Stimulated activated CD4-positive, alpha-beta T cell treated with anti-CD3 and anti-CD28 coated beads, TNF-alpha, amount 100 ng/mL, for 4 hours (primary cell): ENCODE measurements at places on chromosomes 1 and 21.
A peak's percentile ranks its signal among the peaks of the same experiment; 100 is the strongest.

GRCh38 chr21:41432562-41433460 is 6.8 kb downstream of the MX1 start:
- DNase-seq = no peak

DNA sequence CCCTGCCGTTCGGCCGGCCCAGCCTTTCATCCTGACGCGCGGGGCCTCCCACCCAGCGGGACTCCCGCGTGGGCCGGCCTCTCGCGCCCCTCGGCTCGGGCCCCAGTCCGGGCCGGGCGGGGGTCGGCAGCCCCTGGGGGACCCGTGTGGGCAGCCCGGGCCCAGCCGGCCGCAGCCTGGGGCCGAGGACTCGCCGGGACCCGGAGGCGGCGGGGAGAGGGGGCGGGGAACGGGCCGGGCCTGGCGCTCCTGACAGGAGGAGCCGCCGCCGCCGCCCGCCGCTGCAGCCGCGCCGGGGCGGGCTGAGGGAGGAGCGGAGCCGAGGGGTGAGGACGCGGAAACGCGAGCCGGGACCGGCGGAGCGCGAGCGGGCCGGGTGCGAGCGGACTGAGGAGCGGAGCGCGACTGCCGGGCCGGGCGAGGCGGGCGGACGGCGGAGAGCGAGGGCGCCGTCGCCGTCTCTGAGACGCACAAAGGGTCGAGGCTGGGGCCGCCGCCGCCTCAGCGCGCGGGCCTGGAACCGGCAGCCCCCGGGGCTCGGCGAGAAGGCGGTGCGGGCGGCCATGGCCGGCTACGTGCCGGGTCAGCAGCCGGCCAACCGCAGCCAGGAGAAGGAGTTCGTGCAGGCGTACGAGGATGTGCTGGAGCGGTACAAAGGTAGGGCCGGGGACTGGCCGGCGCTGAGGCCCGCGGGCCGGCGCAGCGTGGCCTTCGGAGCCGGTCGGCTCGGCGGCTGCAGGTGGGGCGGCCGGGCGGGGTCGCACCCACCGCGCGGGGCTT is 79.1 kb downstream of the NDUFS5 start:
- DNase-seq = peak; percentile 45

DNA sequence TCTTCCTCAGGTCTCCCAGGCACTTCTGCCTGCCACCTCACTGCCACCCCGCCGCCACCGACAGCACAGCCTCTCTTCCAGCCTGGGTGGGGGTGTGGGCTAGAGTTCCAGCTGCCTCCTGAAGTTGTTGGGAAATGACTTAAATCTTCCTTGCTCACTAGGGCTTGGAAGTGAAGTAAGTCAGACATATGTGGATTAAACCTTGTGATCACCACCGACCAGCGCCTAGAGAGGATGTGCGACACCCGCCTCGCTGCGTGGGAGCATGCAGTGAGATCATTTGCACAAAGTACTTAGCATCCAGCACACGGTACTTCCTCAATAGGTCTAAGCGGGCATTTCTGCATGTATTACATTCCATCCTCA is 71.4 kb upstream of the FAM20B start:
- DNase-seq = no peak

DNA sequence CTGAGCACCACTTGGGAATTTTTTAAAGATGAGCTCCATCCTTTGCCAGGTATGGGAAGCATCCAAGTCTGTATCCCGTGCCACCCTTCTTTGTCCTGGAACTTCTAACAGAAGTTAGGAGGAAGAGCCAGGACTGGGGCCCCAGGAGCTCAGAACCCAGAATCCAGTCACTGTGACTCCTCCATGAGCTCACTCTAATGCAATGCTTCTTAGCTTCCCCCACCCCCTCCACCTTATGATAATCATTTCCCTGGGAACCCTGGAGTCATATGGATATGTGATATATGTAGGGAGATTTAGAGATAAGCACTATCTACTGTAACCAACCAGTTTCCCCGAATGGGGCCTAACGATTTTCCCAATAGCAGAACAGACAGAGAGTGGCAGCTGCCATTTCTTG is 758 bp upstream of the SPRR5 start:
- no peak for DNase-seq

- no peak for DNase-seq
Measured at GRCh38 chr21:38950435-38951094, 144.8 kb downstream of the ETS2 start.

DNA sequence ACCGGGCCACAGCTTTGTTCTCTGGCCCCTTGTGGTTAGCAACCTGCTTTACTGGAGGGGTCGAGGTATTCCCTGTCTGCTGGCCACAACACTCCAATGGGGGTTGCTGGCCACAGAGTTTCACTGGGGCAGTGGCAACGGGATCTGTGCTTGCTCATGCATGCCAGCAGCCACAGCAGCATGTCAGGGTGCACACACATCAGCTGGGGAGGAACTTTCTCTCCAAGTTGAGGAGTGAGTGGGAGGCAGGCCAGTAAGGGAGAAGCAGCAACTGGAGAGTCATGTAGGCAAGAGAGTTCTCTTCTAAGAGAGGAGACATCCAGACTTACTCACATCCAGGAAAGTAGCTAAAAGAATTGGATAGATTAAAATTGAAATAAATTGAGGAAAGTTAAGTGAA is 38.0 kb downstream of the SAMD13 start:
- no peak for DNase-seq

- DNase-seq = no peak
Measured at GRCh38 chr1:22676916-22677583, 24.0 kb downstream of the C1QB start.

GRCh38 chr1:99062192-99062591 is 57.5 kb upstream of the PLPPR5 start:
- DNase-seq = no peak

- no peak for DNase-seq
Measured at GRCh38 chr21:24023402-24023801, 1583.9 kb downstream of the MRPL39 start.

DNA sequence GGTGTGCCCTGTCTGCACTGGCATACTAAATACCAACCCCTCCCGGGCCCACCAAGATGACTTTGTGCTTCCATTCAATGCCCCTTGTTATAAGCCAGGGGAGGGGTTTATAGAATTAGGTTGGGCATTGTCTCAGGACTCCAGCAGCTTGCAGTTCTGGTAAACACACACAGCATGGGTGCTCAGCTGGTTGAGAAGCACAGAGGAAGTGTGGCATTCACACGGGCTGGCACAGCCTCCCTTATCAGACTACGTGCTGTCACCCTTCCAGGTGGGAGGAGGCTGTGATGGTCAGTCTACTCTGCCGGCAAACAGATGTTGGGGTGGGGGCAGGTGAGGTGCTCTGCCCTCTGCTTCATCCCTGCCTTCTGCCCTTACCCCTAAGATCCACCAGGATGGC is 15.0 kb upstream of the SLC6A17 start:
- no peak for DNase-seq

DNA sequence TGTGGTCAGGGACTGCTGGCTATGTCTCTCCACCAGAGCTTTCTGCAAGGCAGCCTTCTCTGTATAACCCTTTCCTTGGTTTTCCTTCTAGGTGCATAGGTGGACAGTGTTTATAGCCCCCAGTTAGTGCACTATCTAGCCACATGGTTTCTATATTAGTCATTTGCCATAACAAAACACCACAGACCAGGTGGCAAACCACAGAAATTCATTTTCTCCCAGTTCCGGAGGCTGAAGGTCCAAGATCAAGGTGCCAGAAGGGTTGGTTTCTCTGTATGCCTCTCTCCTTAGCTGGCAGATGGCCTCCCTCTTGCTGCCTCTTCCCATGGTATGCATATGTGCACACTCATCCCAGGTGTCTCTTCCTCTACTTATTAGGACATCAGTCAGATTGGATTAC is 106.4 kb downstream of the KAZN start:
- DNase-seq = no peak

DNA sequence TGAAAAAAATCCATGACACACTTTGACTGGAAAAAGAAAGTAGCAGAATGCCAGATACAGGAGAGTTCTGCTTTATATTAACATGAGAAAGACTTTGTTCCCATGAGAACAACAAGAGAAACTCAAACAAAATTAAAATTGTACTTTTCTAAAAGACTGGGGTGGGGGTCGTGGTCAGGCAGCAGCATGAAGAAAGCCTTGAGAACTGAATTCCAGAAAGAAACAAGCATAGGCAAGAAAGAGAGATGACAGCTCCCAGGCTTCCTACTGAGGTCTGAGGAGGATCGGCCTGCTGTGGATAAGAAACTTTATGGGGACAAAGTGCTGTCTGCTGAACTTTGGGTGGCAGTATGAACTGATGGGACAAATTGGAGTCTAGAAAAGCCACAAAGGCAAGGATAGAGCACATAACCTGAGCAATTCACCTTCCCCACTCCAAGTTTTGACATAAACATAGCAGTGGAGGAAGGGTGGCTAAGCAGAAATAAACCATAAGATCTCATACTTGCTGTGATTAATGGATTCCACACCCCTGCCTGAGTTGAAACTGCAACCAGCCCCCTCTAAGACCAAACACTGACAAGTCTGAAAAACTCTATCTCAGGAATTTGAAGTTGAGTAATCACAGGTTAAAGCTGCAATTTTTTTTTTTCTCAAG is 43.7 kb downstream of the COL6A1 start:
- DNase-seq = no peak

DNA sequence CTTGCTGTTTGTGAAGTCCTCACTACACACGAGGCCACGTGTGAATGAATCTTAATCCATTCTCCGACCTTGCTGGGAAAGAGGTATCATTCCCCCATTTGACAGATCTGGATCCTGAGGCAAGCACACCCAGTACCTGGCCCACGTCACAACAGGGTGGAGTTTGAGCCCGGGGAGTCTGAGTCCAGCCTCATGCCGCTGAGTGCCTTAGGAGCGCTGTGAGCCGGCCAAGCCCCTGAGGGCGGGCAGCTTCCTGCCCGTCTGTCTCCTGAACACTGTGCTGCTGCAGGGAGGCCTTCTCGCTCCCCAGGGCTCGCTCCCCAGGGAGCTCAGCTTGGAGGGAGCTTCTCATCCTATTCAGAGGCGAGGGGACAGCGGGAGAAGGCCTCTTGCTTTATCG is 29.7 kb downstream of the SLC45A1 start:
- no peak for DNase-seq

DNA sequence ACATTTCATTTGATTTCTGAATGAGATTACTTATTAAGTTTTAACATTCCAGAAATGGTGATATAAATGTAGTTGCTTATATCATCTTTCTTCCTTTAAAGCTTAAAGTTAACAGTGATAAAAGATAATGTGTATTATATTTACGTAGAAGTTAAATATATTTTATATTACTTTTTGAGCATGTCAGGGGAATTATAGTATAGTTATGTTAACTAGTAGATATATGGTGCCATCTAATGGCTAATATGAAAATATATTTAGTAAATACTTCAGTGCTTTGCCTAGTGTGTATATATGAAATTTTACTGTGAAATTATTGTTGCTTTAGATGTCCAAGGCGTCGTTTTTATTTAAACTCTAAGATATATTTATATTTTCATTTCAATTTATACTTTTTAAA is 51.5 kb downstream of the SYT14 start:
- DNase-seq = no peak

GRCh38 chr1:53987880-53988279 is 30.1 kb downstream of the LDLRAD1 start:
- DNase-seq = no peak

GRCh38 chr1:7042322-7043190 is 257.3 kb downstream of the CAMTA1 start:
- DNase-seq = no peak

GRCh38 chr21:40976198-40977109 is 129.5 kb upstream of the DSCAM start:
- no peak for DNase-seq

DNA sequence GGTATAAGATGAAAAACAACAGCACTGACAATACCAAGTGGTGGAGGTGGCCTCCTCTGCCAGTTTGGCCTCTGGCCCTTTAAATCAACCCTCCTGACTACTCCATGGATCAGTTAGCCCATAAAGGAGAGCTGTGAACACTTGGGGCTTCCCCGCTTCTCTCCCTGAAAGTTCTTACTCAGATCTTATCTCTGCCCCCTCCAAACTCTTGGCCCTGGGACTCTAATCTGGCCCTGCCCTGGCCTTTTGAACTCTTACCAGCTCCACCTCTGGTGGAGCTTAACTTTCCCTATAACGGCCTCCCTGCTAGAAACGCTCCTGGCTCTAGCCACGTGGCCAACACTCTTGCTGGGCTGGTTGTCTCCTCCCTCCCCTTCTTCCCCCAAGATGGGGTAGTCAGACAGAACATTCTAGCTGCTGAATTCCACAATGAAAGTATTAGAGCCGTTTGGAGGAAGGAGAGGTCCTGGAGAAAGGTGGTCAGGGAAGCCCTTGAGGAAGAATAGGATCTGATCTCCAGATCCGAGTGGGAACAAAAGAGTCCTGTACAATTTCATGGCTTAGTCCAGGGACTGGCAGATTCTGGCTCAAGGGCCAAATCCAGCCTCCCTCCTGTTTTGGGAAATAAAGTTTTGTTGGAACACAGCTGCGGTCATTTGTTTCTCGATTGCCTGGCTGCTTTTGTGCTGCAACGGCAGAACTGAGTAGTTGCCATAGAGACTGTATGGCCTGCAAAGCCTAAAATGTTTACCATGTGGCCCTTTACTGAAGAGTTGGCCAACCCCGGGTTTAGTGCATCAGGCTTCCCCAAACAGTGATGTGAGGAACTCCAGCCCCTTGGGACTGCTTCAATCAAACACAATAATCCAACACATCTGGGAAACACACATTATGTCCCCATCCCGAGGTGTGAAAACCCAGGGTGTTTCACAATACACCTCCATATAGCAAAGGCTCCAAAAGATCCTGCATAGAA is 9.5 kb upstream of the PIGR start:
- DNase-seq = no peak

- DNase-seq = no peak
Measured at GRCh38 chr1:185017338-185017737, 28.0 kb upstream of the RNF2 start.

DNA sequence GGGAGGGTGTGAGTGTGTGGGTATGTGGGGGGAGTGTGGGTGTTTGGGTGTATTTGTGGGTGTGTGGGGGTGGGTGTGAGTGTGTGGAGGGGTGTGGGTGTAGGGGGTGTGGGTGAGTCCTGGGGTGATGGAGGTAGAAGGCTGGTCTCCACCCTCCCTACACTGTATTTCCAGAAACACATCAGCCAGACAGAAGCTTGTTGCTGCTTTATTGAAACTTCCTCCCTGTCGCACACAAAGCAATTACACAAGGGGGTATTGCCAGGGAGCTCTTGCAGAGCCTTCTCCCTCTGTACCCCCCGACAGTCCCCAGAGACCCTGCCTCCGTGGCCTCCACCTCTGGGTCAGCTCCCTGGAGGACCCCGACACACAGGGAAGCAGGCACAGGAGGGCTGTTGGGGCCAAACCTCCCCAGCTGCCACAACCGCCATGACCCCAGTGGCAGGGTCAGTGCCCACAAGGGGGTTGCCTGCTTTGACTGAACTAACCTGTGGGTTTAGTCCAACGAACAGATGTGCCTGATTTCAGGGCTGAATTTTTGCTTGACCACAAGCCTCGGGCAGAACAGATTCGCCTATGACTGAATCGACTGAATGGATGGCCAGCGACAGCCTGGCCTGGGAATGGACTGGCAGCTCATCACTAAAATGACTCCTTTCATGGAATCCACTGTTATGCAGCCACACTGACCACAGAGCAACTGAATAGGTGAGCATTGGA is 9.1 kb upstream of the MATN1 start:
- DNase-seq = no peak
